ENCODE measurements at places on chromosomes 12 and 14.

- DNase-seq = no peak
These were observed 83.3 kb downstream of the NCOR2 start for GRCh38 chr12:124484067-124484466.

- DNase-seq = no peak
These were observed 63.2 kb downstream of the AMN start for GRCh38 chr14:102985665-102986064.

DNA sequence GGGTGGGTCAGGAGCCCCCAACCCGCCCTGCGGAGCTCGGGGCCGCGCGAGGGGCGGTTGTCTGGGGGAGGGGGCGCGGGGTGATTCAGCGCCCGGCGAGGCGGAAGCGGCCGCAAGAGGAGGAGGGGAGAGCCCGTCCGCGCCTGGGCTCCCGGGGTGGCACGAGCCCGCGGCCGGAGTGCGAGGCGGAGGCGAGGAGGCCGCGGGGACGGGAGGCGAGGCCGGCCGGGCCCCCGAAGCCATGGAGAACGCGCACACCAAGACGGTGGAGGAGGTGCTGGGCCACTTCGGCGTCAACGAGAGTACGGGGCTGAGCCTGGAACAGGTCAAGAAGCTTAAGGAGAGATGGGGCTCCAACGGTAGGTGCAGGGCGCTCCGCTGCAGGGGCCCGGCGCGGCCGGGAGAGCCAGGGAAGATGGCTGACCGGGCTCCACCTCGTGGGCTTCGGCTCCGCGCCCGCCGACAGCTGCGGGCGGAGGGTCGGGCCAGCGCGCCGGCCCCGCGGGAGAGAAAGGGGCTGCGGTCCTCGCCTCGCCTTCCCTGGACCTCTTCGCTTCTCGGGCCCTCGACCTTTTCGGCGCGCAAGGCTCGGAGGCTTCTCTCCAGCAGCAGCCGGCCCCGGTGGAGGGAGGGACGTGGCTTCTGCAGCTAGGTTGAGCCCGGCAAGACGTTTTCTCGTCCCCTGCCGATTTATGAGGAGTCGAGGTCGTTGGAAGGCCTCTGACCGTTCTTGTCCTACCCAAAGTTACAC is 677 bp downstream of the ATP2A2 start:
- DNase-seq = no peak

- no peak for DNase-seq
These were observed 9.0 kb downstream of the LGALS3 start for GRCh38 chr14:55138091-55138490.

GRCh38 chr14:86858591-86858990 is 1134.4 kb downstream of the GALC start:
- no peak for DNase-seq

DNA sequence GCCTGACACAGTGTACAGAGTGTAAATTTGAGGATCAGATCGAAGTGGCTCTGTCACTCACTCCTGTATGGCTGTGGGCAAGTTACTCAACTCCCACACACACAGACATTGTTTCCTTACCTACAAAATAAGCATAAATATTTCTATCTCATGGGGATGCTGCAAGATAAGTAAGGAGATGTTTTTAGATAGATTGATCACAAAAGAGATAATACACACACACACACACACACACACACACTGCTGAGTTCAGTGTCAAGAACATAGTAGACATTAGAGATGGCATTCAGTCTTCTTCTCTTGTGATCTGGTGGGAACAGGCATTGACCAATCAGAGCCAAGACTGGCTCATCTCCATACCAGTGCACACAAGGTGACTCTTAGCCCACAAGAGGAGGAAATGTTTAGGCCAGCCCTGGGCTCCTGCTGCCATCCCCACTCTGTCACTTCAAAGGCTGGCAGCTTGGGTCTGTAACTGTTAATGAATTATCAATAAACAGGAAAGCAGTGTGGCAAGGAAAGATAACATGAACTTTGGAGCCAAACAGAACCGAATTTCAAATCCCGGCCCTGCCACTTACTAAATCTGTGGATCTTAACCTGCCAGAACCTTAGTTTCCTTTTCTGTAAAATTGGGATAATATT is 3.4 kb upstream of the RNASE8 start:
- DNase-seq = no peak

GRCh38 chr12:11840366-11840765 is 190.9 kb downstream of the ETV6 start:
- no peak for DNase-seq
